ENCODE measurements at places on chromosomes 3 and 15.

GRCh38 chr3:23664459-23664858 is 141.3 kb upstream of the UBE2E1 start:
- no peak for DNase-seq

DNA sequence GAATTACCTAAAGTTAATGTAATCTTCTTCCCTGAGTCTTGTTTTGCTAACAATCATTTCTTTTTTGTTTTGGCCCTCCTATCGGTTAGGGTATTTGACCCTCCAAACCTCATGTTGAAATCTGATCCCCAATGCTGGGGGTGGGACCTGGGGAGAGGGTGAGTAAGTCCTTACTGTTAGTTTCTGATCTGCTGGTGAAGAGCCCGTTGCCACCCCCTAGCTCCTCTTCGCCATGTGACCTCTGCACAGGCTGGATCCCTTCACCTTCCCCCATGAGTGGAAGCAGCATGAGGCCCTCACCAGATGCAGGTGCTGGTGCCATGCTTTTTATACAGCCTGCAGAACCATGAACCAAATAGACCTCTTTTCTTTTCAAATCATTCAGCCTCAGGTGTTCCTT is 62.8 kb upstream of the ADCY5 start:
- no peak for DNase-seq

DNA sequence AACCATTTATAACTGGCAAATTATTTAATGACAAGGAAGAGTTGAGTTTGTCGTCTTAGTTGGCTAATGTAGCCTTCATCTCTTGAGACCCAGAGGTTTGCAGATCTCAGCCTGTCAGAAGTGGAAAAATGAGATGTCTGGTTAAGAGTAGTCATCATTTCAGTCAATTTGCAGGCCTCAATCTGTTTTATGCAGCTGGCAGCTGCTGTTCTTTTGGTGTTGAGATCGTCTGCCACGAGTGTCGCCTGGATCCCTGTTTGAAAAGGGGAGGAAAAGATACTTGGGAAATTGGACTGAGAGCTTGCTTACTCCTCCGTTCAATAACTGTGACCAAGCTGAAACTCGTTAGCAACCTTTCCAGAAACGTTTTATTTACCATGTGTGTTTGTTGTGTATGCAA is 2.3 kb downstream of the PHLDB2 start:
- DNase-seq, result no peak

- peak; percentile 26 for DNase-seq
Observed at GRCh38 chr3:161559177-161559998, 62.8 kb downstream of the OTOL1 start.

DNA sequence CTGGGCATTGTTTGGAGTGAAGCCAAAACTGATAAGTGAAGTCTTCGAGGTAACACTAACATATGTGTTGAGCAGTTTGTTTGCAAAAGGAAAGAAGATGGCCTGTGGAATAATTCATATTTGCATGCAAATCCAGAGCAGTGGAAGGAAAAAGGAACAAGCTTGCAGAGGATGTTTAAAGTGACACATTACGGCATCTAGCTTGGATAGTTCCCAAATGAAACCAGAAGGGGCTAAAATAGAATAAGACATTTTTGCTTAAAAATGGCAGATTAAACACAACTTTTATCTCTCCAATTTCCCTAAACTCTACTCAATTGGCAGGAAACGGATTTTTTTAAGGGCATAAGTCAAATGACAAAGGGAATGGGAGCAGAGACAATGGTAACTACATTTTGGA is 25.4 kb upstream of the RYK start:
- no peak for DNase-seq

DNA sequence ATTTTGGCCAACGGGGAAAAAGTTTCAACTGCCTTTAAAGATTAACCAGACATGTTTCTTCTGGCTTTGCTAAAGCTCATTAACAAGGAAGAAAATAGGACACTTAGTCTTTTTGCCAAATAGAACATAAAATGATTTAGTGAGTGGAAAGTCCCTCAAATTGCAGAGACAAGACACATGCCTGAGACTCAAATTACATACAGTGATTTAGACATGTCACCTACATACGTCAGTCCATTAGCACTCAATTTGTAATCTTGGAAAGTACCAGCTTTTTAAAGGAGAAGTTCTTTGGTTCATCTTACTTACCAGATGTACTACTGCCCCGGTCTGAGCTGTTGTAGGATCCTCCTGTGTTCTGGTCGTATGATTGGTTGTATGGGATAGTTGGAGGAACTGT is 1134.2 kb downstream of the ROBO1 start:
- DNase-seq, result no peak

- no peak for DNase-seq
Observed at GRCh38 chr15:87871731-87872320, 384.7 kb downstream of the NTRK3 start.

DNA sequence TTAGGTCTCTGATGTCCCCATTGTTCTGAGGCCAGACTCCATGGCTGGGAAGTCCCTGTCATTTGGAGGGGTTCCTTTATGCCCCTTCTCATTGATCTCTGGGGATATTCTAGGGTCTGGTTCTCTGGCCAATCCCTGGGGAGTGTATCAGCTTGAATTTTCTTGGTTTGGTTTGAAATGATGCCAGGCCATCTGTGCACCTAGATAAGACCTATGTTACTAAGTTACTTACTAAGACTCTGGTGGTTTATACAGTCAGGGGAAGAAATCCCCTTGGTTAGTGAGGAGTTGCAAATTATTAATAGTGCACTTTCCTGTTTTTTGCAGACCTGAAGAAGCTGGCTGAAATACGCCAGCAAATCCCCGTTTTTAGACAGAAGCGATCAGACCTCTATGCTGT is 20.3 kb downstream of the NIT2 start:
- DNase-seq, result no peak

GRCh38 chr3:146803745-146804144 is 198.6 kb upstream of the PLSCR5 start:
- no peak for DNase-seq

GRCh38 chr3:122676759-122677158 is 3.9 kb upstream of the PARP14 start:
- peak; percentile 53 for DNase-seq

GRCh38 chr3:117695871-117696645 is 986.5 kb downstream of the TUSC7 start:
- no peak for DNase-seq

GRCh38 chr3:24832891-24833290 is 338.2 kb upstream of the THRB start:
- DNase-seq, result no peak

GRCh38 chr3:15858547-15859506 is 61.0 kb upstream of the ANKRD28 start:
- DNase-seq, result no peak

DNA sequence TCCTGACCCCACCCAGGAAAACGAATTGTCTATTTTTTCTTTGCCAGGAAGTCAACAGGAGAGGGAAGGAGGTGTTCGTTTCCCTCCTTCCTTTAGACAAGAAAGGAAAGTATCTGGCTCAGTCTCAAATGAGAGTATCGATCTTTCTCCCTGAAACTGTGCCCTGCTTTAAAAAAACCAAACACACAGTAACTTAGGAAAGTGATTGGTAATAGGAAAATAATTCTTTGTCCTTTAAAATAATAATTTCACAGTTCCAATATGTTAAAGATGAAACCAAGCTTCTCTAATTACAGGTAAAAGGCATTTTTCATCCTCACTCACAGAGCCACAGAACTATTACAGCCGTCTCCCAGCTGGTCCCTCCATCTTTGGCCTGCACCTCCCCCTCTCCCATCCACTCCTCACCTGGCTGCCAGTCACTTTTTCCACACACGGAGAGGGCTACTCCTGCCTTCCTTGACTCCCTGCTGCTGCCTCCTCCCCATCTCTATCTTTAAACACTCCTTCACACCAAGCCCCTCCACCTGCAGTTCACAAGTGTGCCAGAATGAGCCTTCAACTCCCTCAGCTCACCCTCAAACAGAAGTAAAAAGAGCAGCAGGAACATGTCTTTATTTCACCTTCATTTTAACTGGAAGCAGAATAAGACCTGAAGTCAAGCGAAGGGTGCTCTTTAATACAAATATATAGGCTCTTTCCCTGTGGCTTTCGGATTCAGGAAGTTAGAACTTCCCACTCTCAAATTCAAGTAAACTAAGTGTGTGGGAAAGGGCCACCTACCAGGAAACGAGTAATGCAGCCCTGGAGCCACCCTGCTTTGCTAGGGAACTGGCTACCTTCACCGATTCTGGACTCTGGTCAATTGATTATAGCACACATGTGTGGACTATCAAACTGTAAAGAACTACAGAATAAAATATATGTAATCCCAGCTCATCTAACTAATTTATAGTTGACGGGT is 116.4 kb downstream of the SENP2 start:
- DNase-seq, result no peak

- DNase-seq, result no peak
Observed at GRCh38 chr15:52243697-52244555, 51.7 kb downstream of the MYO5C start.

DNA sequence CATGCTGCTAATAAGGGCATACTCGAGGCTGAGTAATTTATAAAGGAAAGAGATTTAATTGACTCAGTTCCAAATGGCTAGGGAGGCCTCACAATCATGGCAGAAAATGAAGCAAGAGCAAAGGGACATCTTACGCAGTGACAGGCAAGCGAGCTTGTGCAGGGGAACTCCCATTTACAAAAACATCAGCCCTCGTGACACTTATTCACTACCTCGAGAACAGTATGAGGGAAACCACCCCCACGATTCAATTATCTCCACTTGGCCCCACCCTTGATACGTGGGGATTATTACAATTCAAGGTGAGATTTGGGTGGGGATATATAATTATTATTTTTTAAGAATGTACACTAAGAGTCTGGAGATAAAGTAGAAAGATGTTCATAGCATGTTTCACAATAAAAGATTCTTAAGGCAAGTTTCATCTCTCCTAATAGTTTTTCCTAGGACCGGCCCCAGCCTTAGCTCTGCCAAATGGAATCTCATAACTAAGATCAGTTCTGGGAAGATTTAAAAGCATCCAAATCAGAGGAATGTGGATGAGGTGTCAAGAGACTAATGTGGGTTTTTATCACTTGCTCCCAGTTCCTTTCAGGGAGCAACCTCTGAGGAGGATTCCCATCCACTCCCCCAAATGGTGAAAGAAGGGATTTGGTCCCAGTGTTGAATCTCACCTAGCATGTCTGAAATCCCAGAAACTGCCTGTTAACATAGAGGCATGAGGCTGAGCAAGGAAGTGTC is 221.0 kb downstream of the ZMAT3 start:
- peak; percentile 29 for DNase-seq

DNA sequence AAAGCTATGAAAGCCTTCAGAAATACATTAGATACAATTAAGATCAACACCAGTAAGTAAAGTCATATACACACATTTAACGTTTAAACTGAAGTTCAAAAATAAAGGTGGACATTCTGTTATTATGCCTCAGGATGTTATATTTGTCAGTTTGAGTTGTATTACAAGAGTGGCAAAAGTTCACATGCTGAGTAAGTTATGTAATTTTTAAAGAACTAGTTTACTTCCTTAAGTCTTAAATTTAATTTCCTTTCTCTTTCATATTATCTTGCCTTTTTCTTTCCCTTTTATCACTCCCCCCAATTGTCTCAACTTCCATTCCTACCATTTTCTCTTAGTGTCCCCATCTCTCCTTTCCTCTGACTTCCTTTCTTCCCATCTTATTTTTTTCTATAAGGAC is 4.9 kb upstream of the GPR87 start:
- no peak for DNase-seq

GRCh38 chr3:123469323-123469995 is 20.6 kb upstream of the ADCY5 start:
- DNase-seq, result no peak

GRCh38 chr15:33460166-33460805 is 149.5 kb downstream of the RYR3 start:
- DNase-seq, result no peak

DNA sequence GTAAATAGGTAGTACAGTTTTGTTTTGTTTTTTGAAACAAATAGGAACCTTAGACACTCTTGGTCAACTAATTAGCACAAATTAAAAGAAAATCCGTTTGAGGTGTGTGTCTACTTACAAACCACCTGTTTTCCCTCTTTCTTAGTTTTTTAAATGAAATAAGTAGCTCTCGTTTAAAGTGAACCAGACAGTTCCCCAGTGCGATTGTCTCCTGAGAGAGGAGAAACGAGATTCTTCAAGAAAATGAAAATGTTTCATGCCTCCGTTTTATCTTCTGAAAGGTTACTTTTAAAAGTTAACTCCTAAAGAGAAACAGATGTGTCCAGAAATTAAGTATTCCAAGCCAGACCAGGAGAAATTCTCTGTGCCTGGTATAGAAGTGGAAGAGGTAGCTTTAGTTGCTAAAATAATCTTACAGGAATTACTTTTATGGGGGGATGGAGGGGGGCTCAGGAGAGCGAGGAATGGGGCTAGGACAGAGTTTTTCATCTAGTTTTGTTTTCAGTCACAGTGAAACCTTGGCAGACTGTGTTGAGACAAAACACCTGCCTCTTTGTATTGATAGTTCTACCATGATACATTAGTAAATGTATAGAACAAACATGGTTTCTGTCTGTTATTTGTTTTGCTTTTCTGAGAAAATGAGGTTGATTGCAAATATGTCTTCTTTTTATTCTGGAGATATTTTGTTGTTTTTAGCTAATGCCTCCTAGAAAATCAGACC is 155.1 kb upstream of the CNTN4 start:
- no peak for DNase-seq

DNA sequence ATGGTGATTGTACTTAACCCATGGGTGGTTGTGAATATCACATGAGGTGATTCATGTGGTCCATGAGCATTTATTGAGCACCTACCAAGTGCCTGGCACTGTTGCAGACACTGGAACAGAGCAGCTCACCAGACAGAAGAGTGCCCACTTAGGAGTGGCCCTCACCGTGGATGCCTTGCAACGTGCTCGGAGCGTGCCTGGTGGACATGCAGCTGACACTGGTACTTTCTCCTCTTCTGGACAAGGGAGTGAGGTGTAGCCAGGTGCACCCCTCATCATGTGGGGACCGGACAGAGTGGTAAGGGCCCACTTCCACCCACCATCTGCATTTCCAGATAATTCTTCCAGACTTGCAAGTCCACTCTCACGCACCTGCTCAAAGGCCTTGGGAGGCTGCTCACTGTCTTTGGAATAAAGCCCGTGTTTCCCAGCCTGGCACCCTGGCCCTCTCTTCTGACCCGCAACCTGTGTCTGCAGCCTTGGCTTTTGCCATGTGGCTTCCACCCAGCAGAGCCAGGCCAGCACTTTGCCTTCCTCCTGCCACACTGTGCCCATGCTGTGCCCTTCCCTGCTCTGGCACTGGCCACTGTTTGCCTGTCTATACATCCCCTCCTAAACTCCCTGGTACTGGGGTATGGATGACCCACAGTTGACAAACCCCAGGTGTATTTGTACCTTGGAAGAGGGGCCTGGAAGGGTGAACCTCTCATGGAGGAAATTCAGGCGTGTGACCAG is 90.9 kb upstream of the SEC13 start:
- DNase-seq, result no peak

- no peak for DNase-seq
Observed at GRCh38 chr15:71565631-71566160, 244.7 kb upstream of the NR2E3 start.

GRCh38 chr3:148778926-148779325 is 48.7 kb upstream of the CPB1 start:
- no peak for DNase-seq

DNA sequence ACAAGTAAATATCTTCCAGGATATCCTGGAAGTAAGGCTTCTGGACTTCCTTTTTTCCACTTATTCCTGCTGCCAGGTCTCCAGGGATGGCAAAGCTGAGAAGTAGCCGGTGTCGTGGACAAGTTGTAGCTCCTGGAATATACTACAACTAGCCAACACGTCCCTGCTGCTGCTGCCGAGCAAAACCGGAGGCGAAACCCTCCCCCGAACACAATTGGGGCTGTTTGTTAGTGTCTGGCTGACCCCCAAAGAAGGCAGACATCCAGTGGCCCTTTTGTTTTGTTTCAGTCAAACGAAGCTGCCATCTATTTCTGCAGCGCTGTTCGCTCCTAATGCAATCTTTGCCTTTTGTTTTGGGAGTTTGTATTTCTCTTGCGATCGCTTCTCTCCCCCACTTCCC is 45.3 kb upstream of the EIF5A2 start:
- DNase-seq, result no peak
